Esophagus muscularis mucosa (tissue), 4 donors: ENCODE measurements at places on chromosomes 12 and 14. TPM values are rescaled to one million over a fixed set of nuclear protein-coding genes. Genes with fewer than 3 reads are reported as not detected.

DNA sequence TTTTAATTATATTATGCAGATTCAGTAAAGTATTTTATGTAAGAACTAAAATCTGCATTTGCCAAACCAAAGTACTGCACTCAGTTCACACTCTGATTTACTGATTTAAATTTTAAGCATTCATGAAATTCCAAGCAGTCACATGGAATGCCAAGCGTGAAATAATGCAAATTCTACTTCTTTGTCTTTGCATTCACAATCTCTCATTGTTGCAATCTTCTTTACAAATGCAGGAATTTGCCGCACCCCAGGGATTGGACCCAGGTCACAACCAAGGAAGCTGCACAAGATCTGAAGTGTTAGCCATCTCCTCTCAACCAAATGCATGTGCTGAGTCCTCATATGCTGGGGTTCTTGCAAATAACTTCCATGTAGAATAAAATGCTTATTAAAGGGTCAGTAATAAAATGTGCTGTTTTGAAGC lies 71.9 kb downstream of the TUNAR start:
- no peak for DNase-seq

- DNase-seq, result no peak
Measured at GRCh38 chr14:37142835-37143401, 29.5 kb downstream of the SLC25A21 start.

GRCh38 chr14:68941820-68942219 lies 37.3 kb downstream of the ACTN1 start:
- DNase-seq, result no peak

GRCh38 chr14:68684466-68685418 lies 108.1 kb downstream of the ZFP36L1 start:
- DNase-seq, result no peak

- DNase-seq, result peak; percentile 94
Measured at GRCh38 chr12:7108003-7108795, 815 bp downstream of the C1RL start.

Gene NKX2-8
- total RNA-seq, result not detected

Gene OR6C68
- not detected for total RNA-seq

Gene TAS2R42
- not detected for total RNA-seq

Gene PLEKHG7
- not detected for total RNA-seq

Gene RNASE1
- total RNA-seq, result 270 TPM

Gene TXNDC16
- 12.1 TPM for total RNA-seq
